ENCODE measurements at places on chromosomes 5 and 9.

DNA sequence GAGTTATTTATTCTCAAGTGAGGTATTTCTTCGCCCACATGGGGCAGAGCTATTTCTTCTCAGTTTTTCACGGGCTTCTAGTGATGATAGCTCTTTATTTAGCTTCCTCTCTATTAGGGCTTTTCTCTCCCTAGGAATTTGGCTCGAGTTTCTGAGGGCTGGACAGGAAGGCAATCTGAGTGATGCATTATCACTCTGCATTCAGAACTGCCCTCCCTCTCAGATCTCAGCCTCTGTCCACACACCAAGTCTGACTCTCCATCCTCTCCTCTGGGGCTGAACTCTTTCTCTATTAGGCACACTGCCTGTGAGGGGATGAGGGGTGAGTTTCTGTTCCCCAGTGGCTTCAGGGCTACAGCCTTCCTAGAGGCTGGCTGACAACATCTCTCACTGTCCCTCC lies 14.9 kb upstream of the SCAMP1 start:
- no peak for DNase-seq

GRCh38 chr5:35852084-35852734 lies 4.5 kb upstream of the IL7R start:
- DNase-seq, result no peak

DNA sequence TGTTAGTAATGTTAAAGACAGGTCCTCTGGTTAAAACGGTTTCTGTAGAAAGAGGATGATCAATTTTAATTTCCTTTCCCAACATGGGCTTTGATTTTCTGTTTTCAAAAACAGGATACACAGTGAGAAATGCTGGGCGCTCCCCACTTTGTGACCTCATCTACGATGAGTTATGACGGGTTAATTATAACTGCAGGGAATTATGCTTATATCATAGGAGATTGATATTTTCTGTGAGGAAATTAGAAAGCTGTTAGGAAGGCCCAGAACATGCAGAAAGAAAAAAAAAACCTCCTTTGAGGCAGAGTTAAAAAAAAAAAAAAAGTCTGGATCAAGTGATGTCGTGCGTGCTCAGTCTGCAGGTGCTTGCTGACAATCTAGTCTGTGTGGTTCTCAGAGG lies 176.8 kb upstream of the OTULINL start:
- no peak for DNase-seq

GRCh38 chr9:13278023-13278367 lies 1.5 kb downstream of the MPDZ start:
- no peak for DNase-seq

DNA sequence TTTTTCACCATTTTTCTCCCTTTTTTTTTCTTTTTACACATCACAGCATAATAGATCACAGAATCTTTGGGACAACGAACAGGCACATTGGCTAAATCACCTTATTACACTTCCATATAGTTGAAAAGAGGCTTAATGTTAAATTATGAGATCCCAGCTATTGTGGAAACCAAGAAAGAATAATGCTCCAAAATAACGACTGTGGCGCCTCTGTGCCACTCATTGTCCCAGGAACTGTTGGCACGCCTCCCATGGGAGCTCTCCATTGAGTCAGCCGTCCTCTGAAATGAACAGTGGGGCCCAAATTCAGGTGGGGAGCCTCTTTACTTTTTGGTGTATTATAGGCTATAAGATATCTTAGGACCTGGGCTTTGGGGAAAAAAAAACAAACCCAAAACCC lies 82.2 kb upstream of the NFIB start:
- no peak for DNase-seq
